ENCODE measurements at places on chromosomes 2 and 18.

DNA sequence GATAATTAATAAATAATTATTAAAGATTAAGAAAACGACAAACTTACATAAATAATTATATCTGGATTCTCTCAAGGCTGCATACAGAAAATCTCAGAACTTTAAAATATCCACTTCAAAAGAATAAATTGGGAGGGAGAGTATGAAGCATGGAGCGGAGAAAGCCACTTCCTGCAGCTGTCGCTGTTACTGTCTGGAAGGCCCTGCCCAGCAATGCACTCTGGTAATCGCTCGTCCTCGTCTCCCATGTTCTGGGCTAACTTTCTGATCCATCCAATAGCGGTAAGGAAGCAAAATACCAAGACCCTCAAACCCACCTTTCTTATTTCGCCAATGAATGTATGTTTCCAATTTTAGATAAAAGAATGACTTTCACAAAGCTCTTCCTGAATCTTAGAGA is 26.7 kb downstream of the CYRIA start:
- DNase-seq = no peak

- no peak for DNase-seq
Observed at GRCh38 chr18:61735564-61736102, 157.2 kb downstream of the RNF152 start.

GRCh38 chr2:124559236-124559635 is 534.1 kb downstream of the CNTNAP5 start:
- DNase-seq = no peak

DNA sequence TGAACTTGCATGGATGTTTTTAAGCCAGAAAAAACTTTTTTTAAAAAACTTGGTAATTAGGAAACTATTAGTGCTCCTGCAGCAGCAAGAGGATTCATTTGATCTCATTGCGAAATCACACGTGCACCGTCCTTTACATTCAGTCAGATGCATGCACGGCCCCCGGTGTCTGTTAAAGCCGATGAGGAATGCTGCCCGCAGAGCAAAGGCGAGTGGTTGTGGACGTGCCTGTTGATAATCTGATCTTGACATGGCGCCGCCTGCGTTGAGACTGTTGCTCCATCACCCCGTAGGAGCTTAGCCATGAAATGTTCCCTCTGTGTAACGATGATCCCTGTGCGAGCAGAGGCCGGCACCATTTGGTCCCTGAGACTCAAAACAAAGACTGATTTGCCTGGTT is 300.0 kb downstream of the GBX2 start:
- DNase-seq = no peak

DNA sequence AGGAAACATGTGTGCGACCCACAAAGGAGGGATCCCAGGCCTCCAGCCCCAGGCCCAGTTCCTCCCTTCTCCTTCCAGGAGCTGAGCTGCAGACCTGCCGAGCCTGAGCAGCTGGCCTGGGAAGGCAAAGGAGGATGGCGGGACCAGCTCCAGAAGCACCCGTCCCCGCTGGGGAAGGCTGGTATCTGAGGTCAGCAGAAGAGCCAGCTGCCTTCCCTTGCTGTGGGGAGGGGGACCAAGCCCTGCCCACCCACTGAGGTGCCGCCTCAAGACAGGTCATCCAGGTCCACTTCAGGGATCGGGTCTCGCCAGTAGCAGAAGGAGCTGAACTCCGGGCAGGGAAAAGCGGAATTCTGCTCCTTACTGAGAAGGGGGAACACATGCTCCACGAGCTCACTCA is 73.2 kb downstream of the EMILIN2 start:
- no peak for DNase-seq

DNA sequence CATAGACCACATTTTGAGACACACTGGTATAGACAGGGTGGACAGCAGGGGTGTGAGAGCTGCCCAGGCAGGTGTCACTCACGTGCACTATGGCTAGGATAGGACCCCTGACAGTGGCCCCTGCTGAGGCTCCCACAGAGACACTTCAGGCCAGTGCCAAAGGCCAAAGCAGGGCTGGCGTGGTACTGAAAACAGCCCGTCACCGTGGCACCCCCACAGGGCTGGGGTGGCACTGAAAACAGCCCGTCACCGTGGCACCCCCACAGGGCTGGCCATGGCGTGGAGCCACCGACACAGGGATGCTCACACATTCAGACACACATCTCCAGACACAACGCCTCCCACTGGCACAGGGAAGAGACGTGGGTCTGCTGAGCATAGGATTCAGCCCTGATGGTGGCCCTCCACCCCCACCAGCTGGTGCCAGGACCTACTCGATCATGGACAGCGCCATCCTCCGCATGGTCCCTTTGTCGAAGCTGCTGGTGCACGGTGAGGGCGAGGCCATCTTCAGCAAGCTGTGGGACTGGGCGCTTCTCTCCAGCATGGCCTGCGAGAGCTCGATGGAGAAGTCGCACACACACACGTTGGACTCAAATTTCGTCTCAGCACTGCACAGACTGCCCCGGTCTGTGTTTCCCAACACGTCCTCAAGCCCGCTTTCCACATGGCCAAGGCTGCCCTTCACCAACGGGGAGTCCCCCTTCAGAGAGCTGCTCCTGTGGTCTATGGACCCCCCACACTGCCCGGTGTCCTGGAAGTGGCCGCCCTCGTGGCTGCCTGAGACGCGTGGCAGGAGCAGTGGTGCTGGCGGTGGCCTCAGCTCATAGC is 34.1 kb downstream of the ANKMY1 start:
- DNase-seq = no peak

GRCh38 chr2:169395821-169396374 is 33.6 kb upstream of the LRP2 start:
- DNase-seq = no peak
